HS-5 (cell line): ENCODE measurements at places on chromosomes 7 and 10.
A peak's percentile ranks its signal among the peaks of the same experiment; 100 is the strongest.

- no peak for DNase-seq
Measured at GRCh38 chr10:32256613-32257437, 90.1 kb downstream of the EPC1 start.

DNA sequence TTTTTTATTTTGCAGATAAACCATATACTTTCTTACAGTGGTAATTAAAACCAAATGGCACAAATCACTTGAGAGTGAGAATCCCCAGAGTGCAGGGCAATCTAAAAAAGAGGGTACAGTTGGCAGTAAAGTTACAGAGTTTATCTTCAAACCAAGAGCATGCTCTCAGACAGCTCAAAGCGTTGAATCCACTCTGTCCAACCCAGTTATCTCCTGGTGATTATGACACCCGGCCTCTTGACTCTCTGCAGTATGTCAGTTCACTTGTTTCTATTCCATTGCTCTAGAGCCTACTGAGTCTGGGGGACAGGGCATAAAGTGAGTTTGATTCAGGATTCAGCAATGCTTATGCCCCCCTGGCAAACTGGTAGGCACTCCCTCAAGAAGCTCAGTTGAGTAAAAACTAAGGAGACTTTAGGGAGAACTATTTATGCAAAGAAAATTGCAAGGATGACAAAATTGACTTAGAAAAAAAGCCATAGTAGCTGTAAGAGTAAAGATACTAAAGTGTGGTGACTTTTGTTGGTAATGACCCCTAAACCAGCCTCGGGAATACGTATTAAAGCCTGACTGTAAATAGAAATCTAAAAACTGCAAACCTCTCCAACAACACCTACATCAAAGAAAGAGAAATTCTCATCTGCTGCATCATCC lies 55.5 kb downstream of the COL1A2 start:
- no peak for DNase-seq

DNA sequence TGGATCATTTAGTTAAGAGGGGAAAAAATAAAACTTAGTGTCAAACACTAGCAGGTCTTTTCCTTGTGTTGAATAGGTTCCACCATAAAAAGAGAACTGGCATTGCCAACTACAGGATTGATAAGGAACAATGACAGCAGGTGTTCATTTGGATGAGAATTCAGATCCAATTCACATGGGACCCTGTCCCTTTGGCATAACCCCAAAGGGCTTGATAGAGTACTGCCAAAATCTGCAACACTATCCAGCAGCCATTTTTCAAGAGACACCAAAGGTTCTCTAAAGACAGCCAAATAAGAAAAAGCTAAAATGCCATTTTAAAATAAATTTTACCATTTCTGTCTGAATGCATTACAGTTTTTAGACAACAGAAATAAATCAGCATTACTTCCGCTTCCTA lies 422.3 kb downstream of the DGKB start:
- no peak for DNase-seq

GRCh38 chr7:88485821-88486220 lies 179.1 kb upstream of the STEAP4 start:
- no peak for DNase-seq

GRCh38 chr10:18797286-18797685 lies 138.1 kb downstream of the ARL5B start:
- DNase-seq, result no peak

DNA sequence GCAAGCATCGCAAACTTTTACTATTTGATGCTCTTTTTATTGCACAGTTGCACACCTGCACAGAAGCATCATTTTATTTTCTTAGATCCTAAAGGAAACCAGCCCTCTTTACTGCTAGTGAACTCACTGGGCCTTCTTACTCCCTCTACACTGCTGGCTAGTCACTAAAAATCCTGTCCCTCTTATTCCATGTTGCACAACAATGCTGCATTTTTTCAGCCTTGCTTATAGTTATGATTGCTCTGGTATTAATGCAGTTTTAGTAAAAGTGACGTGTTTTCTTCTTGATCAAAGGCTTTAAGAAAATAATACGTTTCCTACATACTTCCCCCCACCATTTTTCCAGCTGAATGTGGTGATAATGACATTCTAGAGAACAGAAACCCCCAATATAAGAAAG lies 132.9 kb upstream of the FAM3C start:
- no peak for DNase-seq

DNA sequence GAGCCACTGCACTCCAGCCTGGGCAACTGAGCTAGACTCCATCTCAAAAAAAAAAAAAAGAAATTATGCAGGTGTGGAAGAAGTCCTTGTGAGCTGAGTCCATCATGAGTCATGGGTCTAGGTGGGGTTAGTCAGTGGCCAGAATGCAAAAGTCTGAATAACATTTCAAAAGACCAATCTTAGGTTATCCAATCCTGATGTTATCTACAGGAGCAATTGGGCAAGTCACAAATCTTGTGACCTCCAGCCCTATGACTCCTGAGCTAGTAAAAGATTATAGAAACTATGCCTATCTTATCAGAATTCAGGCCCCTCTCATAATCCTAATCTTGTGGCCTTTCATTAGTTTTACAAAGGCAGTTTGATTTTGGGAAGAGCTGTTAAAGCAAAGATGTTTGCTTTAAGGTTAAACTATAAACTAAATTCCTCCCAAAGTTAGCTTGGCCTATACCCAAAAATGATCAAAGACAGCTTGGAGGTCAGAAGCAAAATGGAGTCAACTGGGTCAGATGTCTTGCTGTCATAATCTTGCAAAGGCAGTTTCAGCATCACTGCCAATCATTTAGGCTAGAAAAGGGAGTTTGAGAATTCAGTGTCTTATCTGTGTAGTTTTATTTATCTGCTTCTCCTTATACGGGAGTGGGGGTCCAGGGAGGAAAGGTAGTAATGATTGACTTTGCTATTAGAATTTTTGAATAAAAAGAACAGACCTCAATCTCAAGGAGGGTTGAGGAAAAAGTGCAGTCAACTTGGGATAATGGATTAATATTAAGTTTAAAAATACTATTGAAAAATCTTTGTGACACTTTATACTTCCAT lies 71.2 kb upstream of the TRIM24 start:
- peak; percentile 8 for DNase-seq

GRCh38 chr7:128437426-128438332 lies 18.0 kb upstream of the HILPDA start:
- DNase-seq, result no peak

DNA sequence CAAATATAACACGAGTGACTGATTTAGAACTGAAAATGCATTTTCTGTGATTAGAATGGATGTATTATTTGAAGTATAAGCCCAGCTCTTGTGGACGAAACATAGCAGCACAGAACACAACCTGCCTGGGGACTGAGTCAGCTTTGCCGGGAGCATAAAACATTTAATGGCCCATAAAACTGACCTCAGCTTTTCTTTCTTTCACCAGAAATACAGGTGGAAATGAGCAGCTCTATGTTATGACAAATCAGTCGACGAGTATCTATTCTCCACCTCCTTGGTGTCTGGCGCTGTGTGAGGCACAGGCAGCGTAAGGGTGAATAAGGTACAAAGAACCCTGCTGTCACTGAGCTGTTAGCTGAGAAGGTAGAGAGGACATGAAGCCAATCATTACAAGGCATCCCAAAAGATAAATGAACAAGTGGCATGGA lies 471.6 kb upstream of the AKR1E2 start:
- no peak for DNase-seq

DNA sequence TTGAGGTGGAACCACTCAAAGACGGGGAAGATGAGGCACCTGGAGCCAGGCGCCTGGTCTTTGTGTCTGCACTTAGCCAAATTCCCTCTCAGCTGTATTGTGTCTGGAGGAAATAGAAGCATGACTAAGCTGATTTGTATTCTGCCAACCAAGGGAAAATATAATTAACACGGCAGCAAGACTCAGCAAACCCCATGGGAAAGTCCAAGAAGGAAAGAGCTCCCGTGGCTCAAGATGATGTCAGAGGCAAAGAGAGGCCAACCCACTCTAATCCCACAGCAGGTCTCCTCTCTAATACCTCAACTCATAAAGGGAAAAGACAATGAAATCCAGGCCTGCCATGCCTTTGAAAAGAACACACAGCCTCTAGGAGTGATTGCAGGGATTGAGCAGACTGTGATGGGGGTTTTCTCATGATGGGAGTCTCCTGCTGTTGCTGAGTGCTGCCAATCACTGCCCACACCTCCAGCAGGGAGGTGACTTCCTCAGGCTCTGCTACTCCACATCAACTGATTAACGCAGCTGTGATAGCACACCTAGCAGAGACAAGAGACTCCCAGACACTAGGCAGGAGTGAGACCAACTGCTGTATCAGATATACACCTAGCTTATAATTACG lies 255.5 kb upstream of the C7orf33 start:
- no peak for DNase-seq

- DNase-seq, result peak; percentile 4
Measured at GRCh38 chr7:108716783-108717182, 147.1 kb downstream of the DNAJB9 start.

GRCh38 chr10:32189400-32190084 lies 133.3 kb upstream of the KIF5B start:
- no peak for DNase-seq

GRCh38 chr10:30160271-30160982 lies 101.0 kb upstream of the JCAD start:
- DNase-seq, result no peak

- DNase-seq, result no peak
Measured at GRCh38 chr7:46468753-46469356, 547.8 kb upstream of the IGFBP3 start.

- DNase-seq, result no peak
Measured at GRCh38 chr7:4849390-4849789, 12.4 kb downstream of the PAPOLB start.

GRCh38 chr10:119680650-119681081 lies 29.5 kb downstream of the BAG3 start:
- no peak for DNase-seq

GRCh38 chr10:116888380-116889055 lies 39.2 kb downstream of the ENO4 start:
- peak; percentile 80 for DNase-seq

- no peak for DNase-seq
Measured at GRCh38 chr10:94043431-94043990, 49.8 kb downstream of the PLCE1 start.

- DNase-seq, result peak; percentile 71
Measured at GRCh38 chr10:43867667-43868565, 219.2 kb upstream of the ZNF32 start.

- no peak for DNase-seq
Measured at GRCh38 chr7:147199868-147200267, 1083.3 kb downstream of the CNTNAP2 start.

GRCh38 chr7:51261117-51261835 lies 55.3 kb downstream of the COBL start:
- DNase-seq, result no peak

GRCh38 chr10:3066317-3067117 lies 831 bp upstream of the PFKP start:
- DNase-seq, result no peak

DNA sequence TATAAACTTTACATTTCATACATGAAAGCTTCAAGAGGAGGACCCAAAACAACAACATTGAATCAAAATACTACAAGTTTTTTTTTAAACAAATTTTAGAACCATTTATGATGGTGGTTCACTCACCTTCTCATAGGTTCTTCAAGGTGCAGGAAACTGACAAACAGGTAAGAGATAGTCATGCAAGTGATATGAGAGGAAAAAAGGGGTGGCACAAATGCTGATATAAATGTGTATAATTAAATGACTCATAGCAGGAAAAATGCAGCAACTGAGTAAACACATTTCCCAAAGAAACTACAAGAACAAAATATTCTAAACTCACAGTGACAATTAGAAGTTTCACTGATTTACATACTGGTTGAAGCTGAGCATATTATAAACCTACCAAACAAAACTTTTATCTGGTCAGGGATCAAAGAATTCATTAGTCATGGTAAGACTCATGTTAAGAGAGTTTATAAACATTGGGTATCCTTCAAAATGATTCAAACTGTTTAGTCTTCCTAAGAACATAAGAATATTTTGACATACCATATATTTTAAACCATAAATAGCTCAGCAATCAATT lies 14.1 kb downstream of the ZWINT start:
- peak; percentile 20 for DNase-seq

DNA sequence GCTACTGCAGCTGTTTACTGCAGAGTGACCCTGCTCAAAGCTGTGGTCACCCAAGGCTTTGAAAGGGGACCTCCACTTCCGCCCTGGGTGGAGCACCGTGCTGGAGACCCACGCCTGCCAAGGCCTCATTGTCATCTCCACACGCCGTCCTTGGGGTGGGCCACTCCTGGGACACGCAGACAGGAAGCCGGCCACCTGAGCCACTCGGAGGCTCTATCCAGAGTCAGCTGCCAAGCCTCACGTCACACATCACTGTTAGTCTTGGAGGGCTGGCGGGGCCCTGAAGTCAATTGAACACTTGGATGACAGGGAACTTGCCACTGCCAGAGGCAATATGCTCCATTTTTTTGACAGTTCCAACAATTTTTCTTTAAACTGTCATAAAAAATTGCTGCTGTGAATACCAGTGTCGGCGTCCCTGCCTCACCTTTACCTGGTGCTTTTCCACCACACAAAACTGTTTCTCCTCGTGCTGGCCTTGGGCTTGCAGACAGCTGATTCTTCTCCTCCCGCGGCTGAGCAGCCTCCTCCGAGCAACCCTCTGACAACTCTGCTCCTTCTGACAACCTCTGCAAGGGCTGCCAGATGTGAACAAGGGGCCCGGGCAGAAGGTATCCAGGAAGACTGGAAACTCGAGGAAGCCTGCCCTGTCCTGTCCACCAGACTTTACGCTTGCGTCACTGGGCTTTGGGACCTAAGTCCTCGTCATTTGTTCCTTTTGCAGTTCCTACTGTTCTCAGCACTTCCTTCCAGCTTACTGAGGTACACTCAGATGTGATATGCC lies 81.9 kb downstream of the EGFR start:
- DNase-seq, result no peak

GRCh38 chr10:3763852-3764625 lies 21.0 kb downstream of the KLF6 start:
- DNase-seq, result no peak

DNA sequence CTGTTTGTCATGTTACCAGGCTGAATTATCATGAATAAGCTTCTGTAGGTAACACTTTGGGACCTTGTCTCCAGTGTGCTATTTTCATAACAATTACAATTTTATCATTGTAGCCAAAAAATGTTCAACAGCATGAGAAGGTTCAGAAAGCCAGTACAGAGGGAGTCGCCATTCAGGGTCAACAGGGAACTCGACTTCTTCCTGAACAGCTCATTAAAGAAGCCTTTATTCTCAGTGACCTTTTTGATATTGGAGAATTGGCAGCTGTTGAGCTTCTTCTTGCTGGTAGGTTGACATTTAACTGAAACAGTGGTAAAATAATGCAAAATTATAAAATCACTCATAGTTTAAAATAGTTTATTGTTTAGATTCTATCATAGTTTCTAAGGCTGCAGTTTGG lies 15.8 kb downstream of the NUP205 start:
- DNase-seq, result no peak

GRCh38 chr7:25389489-25390106 lies 161.3 kb upstream of the NPVF start:
- DNase-seq, result peak; percentile 11

DNA sequence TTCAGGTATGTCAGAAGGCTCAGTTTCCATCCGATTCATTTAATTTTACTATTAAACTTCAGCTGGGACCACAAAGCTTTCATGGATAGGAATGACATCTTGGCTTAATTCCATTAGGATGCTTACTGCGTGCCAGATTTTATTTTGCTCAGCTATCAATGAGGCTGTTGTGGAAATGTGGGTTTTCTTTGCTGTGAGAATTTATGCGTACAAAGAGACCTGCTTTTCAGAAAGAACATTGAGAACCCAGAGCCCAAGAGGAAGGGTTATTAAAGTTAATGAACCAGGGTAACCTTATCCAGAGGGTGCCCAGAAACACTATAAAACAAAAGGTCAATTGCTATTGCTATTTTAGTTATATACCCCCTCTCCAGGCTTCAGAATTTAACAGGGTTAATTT lies 98.3 kb downstream of the MKLN1 start:
- no peak for DNase-seq

GRCh38 chr10:51288511-51288910 lies 214.2 kb downstream of the PRKG1 start:
- no peak for DNase-seq
